ENCODE measurements at places on chromosomes 16 and 17.

GRCh38 chr17:67466251-67466796 is 89.2 kb downstream of the PITPNC1 start:
- DNase-seq: no peak

DNA sequence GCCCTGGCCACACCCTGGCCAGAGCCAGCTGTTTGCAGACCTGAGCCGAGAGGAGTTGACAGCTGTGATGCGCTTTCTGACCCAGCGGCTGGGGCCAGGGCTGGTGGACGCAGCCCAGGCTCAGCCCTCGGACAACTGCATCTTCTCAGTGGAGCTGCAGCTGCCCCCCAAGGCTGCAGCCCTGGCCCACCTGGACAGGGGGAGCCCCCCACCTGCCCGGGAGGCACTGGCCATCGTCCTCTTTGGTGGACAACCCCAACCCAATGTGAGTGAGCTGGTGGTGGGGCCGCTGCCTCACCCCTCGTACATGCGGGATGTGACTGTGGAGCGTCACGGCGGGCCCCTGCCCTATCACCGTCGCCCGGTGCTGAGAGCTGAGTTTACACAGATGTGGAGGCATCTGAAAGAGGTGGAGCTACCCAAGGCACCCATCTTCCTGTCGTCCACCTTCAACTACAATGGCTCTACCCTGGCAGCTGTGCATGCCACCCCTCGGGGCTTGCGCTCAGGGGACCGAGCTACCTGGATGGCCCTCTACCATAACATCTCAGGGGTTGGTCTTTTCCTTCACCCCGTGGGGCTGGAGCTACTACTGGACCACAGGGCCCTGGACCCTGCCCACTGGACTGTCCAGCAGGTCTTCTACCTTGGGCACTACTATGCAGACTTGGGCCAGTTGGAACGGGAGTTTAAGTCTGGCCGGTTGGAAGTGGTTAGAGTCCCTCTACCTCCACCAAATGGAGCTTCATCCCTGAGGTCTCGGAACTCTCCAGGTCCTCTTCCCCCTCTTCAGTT is 578 bp downstream of the AOC2 start:
- no peak for DNase-seq

DNA sequence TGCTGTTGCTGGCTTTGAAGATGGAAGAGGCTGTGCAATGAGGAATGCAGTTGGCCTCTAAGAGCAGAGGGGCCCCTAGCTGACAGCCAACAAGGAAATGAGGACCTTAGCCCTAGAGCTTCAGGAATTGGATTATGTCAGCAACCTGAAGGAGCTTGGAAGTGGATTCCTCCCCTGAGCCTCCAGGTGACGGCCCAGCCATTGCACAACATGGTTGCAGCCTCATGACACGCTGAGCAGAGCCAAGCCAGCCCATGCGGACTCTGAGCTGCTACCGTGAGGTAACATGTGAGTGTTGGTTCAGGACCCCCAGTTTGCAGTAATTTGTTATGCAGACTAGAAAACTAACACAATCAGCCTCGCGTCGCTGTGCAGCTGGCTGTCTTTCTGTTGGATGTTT is 20.2 kb downstream of the CCDC42 start:
- DNase-seq: no peak

- DNase-seq: no peak
Measured at GRCh38 chr16:82991966-82992675, 365.4 kb downstream of the CDH13 start.

GRCh38 chr17:1992541-1992940 is 32.6 kb downstream of the RTN4RL1 start:
- DNase-seq: no peak

DNA sequence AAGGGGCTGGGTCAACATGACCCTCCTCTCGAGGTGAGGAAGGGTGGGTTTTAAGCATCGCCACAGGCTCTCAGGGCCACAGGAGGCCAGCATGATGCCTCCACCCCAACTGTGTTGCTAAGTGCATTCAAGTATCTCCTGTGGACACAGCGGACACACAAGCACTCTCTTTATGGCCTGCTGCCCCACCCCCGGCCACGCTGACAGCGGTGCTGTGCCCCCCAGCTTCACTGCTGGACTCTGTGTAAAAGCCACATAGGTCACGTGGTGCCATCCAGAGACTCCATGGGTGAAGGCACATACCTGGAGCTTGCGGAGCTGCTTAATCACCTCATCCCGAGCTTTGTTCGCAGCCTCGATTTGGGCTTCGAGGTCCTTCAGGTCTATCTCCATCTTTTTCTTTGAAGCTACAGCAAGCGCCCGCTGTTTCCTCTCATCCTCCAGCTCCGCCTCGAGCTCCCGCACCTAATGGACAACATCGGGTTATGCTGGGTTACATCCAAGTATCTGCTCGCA is 51.5 kb downstream of the NDEL1 start:
- no peak for DNase-seq

GRCh38 chr17:8894673-8895578 is 27.5 kb upstream of the PIK3R6 start:
- DNase-seq: peak; percentile 2

- no peak for DNase-seq
Measured at GRCh38 chr17:68567035-68567434, 34.1 kb downstream of the FAM20A start.

DNA sequence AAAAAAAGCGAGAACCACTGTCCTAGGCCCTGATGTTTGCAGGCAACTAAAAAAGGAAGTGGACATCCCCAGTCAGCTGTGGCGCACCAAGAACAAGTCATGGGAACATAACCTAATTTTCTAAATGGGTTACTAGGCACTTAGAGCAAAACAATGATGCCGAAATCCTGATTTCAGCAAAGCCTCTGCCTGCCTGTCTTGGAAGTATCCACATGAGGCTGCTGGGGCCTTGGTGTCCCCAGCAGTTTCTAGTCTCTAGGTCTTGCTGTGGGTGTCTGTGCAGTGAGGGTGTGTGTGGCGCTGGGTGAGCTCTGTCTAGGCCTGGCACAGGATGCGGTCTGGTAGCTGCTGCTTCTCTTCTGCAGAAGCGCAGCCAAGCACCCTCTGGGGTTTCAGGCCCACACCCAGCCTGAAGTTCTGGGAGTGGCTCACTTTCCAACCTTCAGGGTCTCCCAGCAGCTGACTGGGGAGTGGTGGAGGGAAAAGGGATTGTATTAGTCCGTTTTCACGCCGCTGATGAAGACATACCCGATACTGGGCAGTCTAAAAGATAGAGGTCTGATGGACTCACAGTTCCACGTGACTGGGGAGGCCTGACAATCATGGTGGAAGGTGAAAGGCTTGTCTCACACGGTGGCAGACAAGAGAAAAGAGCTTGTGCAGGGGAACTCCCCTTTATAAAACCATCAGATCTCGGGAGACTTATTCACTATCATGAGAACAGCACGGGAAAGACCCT is 21.1 kb downstream of the STH start:
- DNase-seq: no peak

DNA sequence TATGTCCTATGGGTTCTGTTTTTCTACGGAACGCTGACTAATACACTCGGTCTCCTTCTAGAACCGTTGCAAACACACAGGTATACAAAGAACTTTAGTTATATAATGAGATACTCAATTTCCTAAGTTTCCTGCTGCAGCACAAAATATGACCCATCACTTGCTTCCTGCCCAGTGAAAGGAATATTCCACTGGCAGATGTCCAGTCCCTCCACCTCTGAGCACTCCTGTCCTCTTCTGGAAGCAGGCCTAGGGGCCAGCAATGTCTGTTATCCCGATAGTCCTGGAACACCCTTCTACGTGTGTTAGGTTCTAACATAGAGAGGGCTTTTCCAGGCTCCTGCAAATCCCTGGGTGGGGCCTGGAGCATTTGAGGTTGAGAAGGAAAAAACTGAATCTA is 32.7 kb downstream of the ADAMTS18 start:
- no peak for DNase-seq

GRCh38 chr17:15119968-15120367 is 145.2 kb downstream of the PMP22 start:
- DNase-seq: no peak

- DNase-seq: no peak
Measured at GRCh38 chr17:39716879-39717536, 13.3 kb downstream of the MIEN1 start.

- DNase-seq: peak; percentile 43
Measured at GRCh38 chr17:48125829-48126531, 18.4 kb downstream of the SNX11 start.

DNA sequence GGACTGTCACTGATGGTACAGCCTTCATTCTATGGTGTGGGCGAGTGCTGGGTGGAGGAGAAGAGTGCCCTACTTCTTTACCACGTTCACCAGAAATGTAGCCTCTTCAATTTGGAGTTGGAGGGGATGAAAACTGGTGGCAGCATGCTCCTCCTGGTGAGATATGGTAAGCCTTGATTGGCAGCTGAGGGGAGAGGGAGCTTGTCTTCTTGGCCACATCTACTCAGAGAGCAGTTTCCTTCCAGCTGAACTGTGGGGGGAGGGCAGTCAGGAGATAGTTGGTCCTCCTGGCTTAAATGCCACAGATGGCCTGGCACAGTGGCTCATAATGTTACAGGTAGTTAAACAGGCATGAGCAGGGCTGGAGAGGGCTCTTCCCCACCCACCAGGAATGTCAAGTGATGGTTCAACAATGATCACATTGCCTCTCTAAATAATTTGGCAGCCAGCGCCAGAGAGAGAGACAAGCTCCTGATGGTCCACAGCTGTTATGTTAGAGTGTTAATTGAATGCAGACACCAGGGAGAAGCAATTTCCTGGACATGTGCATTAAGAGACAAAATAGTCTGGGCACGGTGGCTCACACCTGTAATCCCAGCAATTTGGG is 9.0 kb upstream of the MAPK3 start:
- peak; percentile 87 for DNase-seq

DNA sequence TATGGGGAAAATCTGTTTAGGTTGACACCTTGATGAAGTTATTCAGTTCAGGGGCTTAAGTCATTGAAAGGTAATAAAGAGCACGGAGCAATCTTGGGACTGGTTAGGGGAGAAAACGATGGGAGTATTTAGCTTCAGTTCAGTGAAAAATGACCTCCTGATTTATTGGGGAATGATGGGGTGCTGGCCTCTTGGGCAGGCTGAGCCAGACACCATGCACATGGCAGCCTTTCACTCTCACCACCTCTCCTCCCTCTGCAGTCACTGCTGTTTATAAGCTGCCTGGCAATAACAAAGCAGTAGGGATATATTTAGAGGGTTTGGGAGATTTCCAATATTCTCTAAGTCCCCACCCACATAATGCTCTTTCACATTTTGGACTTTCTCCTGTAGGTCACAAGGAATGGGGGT is 140.5 kb upstream of the HS3ST2 start:
- no peak for DNase-seq

DNA sequence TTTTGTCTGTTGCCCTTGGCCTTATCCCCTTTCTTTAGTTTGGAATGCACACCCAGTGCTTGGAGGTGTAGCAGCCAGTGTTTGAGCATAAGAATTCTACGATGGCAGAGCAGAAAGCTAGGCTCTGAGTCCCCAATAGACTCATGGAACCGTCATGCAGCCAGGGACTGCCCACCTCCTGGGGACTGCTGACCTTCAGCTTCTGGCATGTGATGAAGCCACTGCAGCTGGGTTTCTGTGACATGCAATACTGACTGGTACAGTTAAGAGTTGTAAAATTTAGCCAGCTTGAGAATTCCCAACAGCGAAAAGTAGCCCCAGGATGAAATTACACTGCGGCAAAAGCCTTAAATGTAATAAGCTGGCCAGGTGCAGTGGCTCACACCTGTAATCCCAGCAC is 9.0 kb upstream of the MAP3K14 start:
- no peak for DNase-seq

- peak; percentile 54 for DNase-seq
Measured at GRCh38 chr17:81125573-81126081, 39.7 kb upstream of the PVALEF start.

DNA sequence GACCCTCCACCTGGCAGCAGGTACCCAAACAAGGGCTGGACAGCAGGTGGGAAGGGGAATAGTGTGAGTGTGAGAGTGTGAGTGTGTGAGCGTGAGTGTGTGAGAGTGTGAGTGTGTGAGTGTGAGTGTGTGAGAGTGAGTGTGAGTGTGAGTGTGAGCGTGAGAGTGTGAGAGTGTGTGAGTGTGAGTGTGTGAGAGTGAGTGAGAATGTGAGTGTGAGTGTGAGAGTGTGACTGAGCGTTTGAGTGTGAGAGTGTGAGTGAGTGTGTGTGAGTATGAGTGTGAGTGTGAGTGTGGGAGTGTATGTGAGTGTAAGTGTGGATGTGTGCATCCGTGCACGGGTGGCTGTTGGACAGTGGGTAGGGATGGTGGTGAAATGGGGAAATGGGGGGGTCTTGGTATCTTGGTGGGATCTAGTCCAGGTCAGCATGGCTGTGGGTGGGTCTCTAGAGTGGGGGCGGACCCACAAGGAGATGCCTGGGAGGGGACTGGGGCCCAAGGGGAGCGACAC is 408 bp downstream of the ADGRG1 start:
- DNase-seq: no peak

- no peak for DNase-seq
Measured at GRCh38 chr16:26189536-26189935, 497.8 kb downstream of the HS3ST4 start.

- DNase-seq: no peak
Measured at GRCh38 chr16:50271148-50272041, 5.0 kb downstream of the ADCY7 start.

DNA sequence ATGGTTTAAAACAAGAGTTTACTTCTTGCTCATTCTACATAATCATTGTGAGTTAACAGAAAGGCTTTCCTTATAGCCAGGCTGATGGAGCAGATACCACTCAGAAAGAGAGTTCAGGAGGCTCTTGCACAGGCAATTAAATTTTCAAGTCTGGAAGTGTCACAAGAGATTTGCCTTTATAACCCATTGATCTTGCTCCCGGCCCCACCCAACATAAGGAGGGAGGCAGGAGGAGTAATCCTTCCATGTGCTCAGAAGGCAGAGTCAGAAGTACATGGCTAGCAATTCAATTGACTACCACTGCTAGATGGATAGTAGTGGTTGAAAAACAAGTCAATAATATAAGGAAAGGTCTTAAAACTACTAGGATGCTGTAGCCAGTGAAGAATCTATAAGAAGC is 346.3 kb upstream of the CDH11 start:
- no peak for DNase-seq

- no peak for DNase-seq
Measured at GRCh38 chr16:54446639-54447038, 160.1 kb upstream of the IRX3 start.

GRCh38 chr17:74478420-74479100 is 12.1 kb downstream of the CD300A start:
- DNase-seq: no peak

DNA sequence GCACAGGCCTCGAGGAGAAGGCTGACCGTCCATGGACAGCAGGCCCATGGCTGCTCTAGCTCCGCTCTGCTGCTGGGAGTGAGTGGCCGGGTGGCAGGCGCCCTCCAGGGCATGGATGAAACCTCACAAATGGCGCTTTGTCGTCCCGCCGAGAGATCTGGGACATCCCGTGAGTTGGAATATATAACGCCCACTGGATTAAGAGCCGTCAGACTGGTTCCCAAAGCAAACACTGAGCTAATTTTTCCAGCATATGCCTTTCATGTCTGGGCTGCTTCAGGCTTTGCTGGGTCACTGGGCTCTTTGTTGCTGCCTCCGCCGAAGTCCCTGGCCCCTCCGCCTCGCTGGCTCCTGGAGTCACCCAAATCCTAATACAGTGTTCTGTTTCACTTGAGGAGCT is 266.3 kb downstream of the FOXL1 start:
- DNase-seq: no peak

All from NCI-H510A (cell line).